Pulmonary artery endothelial cell (primary cell): ENCODE measurements at places on chromosomes 5 and 9. TPM values are rescaled to one million over a fixed set of nuclear protein-coding genes. Genes with fewer than 3 reads are reported as not detected.

Gene CD180
- total RNA-seq = not detected in 2 replicates

Gene TTC39B
- total RNA-seq = 4.4 and 5.2 TPM in 2 replicates

Gene UBE2QL1
- under 0.01 TPM in 1 of 2 replicates, not detected in the other for total RNA-seq

Gene SIT1
- total RNA-seq = not detected in 2 replicates

Gene RAD50
- 13.1 and 22.9 TPM in 2 replicates for total RNA-seq

Gene FAM120AOS
- total RNA-seq = 32.6 and 32.8 TPM in 2 replicates

Gene TLX3
- total RNA-seq = not detected in 2 replicates

Gene ARHGEF37
- total RNA-seq = 7.3 and 9.2 TPM in 2 replicates

Gene SOWAHA
- not detected in 2 replicates for total RNA-seq

Gene PIP5KL1
- total RNA-seq = 0.21 and 0.79 TPM in 2 replicates

Gene IL5
- not detected in 2 replicates for total RNA-seq

Gene SPINK7
- not detected in 2 replicates for total RNA-seq

Gene TAS2R1
- not detected in 2 replicates for total RNA-seq

Gene PCDHAC2
- 2.0 and 2.5 TPM in 2 replicates for total RNA-seq

Gene SPATA31E1
- not detected in 2 replicates for total RNA-seq

Gene NOXA1
- total RNA-seq = 0.11 and 0.66 TPM in 2 replicates

Gene NOL6
- 28.2 and 41.6 TPM in 2 replicates for total RNA-seq

Gene CFAP157
- not detected in 2 replicates for total RNA-seq

Gene COQ4
- 24.4 and 28.1 TPM in 2 replicates for total RNA-seq

Gene LRRTM2
- total RNA-seq = 0.07 and 0.14 TPM in 2 replicates

Gene RNF183
- total RNA-seq = not detected in 2 replicates

Gene SARDH
- 0.20 and 0.35 TPM in 2 replicates for total RNA-seq

Gene CAPSL
- not detected in 2 replicates for total RNA-seq

Gene NUTM2F
- total RNA-seq = not detected in 2 replicates

Gene OR1N2
- total RNA-seq = not detected in 2 replicates

Gene ZBED3
- 1.7 and 3.6 TPM in 2 replicates for total RNA-seq

Gene PCDHGA7
- total RNA-seq = 0.59 and 0.95 TPM in 2 replicates

Gene PCDHGB3
- 1.3 and 1.6 TPM in 2 replicates for total RNA-seq

Gene ECSCR
- 448 and 513 TPM in 2 replicates for total RNA-seq

Gene PDZD2
- total RNA-seq = 0.74 and 1.6 TPM in 2 replicates

Gene RBM22
- 18.9 and 26.3 TPM in 2 replicates for total RNA-seq

Gene FCN2
- total RNA-seq = not detected in 2 replicates

Gene FBP1
- total RNA-seq = 0.95 and 1.5 TPM in 2 replicates

Gene SPATA31C1
- total RNA-seq = not detected in 2 replicates

Gene HTR4
- not detected in 2 replicates for total RNA-seq

Gene NSD1
- total RNA-seq = 35.0 and 61.6 TPM in 2 replicates

Gene RABL6
- 85.5 and 96.1 TPM in 2 replicates for total RNA-seq

Gene MCC
- total RNA-seq = 44.7 and 79.4 TPM in 2 replicates

Gene MARCHF11
- total RNA-seq = not detected in 2 replicates

Gene TSLP
- total RNA-seq = 0.53 TPM in 1 of 2 replicates, not detected in the other

Gene TSSK1B
- total RNA-seq = not detected in 2 replicates

Gene AGXT2
- total RNA-seq = not detected in 2 replicates

Gene GABRP
- total RNA-seq = 0.04 and 0.33 TPM in 2 replicates

Gene AHRR
- 5.4 and 6.8 TPM in 2 replicates for total RNA-seq
